Stimulated activated CD4-positive, alpha-beta T cell treated with anti-CD3 and anti-CD28 coated beads, Interleukin-1b, Interleukin-23, amount 100 ng/mL, for 4 hours (primary cell): ENCODE measurements at places on chromosomes 4 and X.

DNA sequence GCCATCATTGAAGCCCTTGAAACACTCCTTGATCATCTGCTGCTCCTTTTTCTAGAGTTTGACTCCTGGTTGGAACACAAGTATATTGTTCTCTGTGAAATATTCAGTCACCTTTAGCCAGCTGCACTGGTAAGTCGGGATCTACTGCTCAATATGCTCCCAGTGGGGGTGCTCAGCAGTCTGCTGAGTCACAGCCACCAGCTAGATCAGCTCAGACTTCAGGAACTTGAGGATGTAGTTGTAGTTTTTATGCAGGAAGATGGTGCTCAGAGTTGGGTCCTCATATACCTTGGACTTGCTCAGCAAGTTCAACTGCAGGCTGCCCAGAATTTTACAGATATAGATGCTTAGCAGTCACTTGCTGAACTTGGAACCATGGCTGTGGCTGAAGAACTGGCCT, 202.5 kb upstream of the RPL34 start:
- DNase-seq: no peak

GRCh38 chrX:54746928-54747327, 51.1 kb downstream of the ITIH6 start:
- DNase-seq: no peak

DNA sequence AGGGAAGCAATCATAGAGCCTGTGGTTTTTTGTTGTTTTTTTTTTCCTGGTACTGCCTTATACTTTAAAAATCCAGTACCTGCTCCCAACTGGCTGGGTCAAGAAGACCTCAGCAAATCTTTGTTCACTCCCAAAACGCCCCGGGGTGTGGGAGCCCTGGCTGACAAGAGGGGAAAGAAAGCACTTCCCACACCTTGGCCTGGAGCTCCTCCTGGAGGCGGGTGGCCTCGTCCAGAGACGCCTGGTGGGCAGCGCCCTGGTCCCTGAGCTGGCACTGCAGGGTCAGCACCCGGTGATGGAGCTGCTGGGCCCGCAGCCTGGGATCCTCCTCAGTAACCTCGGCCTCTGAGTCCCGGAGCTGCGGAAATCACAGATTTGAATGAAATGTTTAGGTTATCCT, 38.2 kb downstream of the C4orf50 start:
- DNase-seq: no peak

DNA sequence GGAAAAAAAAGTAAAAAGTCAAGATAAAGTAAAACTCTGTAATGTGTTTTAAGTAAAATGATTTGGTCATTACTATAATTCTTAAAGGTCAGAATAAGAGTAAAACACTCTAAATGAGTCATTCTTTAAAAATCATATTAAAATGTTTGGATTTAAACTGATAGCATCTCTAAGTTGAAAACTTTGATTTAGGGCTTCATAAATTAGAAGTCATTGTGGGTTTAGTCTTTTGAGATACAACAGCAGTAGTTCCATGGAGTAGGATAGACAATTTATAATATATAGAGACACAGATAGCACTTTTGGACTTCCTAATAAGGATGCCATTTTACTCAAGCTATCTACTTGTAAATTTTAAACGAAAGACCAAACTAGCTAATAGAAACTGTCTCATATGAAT, 77.1 kb upstream of the PABPC4L start:
- DNase-seq: no peak

DNA sequence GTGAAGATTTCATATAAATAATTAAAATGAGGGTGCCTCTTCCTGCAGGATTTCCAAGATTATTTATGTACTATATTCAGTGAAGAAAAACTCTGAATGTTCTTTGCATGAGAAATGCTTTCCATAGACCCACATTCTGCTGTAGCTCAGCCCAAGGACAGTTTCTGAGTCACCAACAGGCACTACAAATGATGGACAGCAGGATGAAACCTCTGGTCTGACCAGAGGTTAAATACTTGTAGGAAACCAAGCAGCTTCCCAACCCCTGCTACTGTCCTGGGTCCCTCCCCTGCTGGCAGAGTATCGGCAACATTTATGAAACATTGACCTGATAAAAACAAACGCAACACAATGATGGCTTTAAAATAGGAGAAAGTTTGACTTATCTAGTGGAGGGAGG, 73.1 kb downstream of the CXXC4 start:
- no peak for DNase-seq

GRCh38 chrX:73478961-73479360, 32.1 kb downstream of the CDX4 start:
- no peak for DNase-seq

DNA sequence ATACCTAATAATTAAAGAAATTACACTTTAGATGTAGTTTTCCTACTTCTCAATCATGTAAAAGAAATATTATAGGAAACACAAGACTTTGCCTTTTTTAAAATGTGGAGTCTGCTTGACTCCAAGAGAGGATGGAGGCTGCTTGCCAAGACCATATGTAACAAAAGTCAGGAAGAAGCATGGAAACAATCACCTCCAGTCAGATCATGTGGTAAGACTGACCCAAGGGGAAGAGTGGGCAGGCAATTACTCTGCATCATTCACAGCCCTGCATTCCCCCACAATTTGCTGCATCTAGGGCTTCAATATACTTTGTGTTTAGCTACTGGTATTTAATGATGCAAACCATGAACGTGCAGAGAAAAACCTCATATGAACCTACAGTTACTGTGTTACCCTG, 78.0 kb upstream of the RXFP1 start:
- DNase-seq: no peak

DNA sequence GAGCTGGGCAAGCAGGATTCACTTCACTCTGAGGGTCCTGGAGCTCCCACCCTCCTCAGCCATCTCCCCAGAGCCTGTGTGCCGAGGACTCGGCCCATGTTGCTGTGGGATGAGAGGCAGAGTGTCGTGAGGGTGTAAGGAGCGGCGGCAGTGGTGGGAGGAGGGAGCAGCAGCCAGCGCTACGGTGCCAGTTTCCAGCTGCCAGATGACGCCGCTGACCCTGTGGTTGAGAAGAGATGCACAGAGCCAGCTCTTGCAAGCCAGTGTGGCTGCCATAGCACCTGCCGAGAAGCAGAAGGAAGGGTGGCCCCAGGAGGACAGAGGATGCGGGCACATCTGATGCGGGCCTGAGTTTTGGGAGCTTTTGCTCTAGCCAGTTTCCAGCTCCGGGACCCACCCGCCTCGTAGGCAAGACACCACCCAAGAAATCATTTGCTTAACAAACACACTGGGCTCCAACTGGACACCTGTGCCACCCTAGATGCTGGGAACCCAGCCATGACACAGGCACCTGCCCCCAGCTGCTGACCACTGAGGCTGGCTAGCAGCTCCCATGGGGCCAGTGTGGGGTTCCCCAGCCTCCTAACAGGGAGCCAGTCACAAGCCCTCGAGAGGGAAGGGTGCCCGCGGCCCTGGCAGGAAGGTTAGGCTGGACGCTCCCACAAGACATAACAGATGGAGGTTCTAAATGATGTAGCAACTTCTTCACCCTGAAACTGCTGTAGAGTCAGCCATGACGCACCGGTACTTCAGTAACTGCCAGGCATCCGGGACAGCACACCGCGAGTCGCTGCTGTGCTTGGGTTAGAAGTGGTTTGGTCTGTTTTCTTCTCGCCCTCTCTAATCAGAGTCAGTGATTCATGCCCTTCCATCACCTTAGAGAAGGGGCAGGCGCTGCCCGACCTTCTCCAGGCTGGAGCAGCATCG, 8.9 kb downstream of the MSANTD1 start:
- no peak for DNase-seq

DNA sequence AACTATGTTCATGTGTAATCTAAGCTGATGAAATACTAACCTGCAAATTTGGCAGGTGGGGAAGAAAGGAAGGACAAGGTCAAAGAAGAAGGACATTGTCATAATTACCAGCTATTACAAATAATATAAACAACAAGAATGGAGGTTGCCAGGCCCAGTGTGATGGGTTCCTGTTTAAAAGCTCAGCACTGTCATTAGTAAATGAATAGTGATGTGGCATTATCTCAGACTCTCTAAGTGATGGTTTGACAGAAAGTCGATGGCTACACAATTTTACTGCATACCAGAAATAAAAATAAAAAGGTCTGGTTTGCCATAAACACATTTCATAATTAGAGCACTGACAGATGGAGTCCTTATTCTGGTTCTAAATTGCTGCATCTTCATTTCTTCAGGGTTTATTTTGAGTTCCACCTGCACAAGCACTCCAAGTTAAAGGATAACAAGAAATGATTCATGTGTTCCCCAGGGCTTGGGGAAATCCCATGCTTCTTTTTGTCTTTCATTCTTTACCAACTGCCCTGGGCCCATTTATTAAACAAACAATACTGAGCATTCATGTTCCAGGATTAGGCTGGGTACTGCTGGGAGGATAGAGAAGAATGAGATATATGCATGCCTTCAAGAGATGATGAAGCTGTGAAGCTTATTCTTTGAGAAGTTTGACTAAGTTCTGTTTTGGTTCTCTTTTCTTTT, 367.8 kb upstream of the RASGEF1B start:
- no peak for DNase-seq

DNA sequence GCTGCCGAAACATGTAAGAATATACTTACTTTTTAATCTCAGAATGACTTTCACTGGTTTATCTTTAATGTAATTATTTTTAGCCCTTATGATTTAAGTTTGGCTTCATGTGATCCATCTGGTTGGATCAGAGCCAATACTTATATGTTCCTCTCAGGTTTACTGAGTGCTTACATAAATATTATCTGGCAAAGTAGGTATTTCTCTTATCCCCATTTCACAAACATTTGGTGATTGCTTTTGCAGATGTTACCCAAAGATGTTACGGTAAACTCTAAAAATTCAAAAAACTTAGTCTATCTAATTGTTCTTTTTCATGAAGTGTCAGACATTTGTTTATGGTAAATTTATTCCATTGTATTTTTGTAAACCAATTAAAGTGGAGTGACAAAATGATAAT, 115.0 kb upstream of the TLL1 start:
- no peak for DNase-seq

- no peak for DNase-seq
Measured at GRCh38 chr4:8035371-8035780, 95.7 kb upstream of the AFAP1 start.

DNA sequence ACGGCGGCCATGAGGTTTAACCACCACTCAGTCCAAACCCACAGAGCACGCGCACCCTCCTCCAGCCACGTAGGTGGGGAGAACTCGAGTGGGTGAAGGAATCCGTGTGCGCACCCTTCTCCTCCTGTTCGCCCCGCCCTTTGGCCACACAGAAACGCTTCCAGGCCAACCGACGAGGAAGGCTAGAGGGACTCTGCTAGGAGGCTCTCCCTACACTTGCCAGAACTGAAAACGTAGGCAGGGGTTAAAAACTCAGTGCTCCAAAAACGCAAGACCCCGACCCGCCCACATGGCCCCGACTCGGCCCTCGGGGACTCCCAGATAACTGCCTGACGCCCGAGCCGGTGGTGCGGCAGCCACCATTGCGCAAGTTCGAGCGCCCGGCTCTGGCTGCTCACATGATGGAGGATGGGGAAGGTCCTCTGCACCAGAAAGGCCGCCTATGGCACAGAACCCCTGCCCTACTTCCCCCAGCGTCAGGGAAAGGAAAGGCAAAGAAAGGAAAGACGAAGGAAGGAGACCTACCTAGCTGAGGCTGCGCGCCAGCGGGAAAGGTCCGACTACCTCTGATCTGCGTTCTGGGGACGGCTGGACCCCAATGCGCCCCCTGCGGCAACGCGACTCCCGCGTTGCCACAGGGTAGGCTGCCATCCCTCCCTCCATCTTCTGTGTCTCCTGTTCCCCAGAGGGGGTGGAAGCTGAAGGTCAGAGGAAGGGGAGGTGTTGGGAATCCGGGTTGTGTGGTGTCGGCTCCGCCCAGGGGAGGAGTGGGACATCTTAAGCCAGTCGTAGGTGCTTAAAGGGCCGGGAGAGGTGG, 201.9 kb upstream of the AGTR2 start:
- no peak for DNase-seq

DNA sequence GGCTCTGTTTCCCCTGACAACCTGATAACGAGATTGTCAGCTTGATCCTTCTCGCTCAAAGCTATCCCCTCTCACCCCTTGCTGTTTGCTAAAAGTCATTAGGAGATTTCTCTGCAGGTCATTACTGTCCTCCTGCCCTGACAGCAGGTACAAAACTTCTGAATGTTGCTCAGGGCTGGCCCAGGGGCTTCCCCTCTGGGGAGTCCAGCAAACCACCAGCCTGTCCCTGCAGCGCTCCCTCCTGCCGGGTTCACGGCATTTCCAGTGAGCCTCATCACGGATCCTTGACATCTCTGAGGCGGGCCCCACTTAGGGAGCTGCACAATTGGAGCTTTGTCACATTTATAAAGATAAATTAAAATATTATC, 5.2 kb upstream of the SORCS2 start:
- DNase-seq: no peak

GRCh38 chrX:148695255-148695654, 194.8 kb downstream of the AFF2 start:
- DNase-seq: no peak

- no peak for DNase-seq
Measured at GRCh38 chrX:126141014-126141413, 25.1 kb downstream of the DCAF12L2 start.
